Activated CD8-positive, alpha-beta memory T cell treated with anti-CD3 and anti-CD28 coated beads, Interleukin-2, amount 50 U/mL, for 48 hours (primary cell): ENCODE measurements at places on chromosomes 7 and 10.

DNA sequence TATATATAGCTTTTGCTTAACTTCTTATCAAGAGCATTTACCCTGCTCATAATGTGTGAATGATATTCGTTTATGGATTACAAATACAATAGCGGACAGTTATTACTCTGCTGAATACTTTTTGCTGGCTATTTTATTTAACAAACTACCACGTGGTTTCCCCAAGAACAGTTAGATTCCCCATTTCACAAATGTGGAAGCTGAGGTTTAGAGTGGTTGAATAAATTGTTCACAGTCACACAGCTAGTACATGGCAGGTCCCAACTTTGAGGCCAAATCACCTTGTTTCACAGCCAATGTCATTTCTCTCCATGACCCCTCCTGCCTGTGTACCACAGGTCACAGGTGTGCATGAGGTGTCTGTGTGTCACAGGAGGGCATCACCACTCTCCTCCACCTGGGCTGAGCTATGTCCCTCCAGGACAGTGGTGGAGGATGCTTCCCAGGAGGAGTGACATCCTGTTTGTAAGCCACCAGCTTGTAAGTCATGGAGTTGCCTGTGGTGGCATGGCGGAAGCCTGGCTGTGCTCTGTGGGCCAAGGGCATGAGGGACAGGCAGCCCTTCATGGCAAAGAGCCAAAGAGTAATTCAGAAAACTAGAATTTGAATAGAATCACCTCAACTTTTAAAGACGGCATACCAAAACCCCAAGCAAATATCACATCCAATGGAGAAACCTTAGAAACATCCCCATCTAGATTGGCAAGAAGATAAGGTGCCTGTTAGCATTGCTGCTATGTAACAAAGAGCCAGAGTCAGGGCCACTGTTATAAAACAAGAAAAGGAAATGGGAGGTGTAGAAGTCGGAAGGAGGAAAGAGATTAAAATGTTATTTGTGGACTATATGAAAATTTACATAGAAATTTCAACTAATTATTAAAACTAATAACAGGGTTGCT lies 51.9 kb downstream of the AOC1 start:
- no peak for DNase-seq

DNA sequence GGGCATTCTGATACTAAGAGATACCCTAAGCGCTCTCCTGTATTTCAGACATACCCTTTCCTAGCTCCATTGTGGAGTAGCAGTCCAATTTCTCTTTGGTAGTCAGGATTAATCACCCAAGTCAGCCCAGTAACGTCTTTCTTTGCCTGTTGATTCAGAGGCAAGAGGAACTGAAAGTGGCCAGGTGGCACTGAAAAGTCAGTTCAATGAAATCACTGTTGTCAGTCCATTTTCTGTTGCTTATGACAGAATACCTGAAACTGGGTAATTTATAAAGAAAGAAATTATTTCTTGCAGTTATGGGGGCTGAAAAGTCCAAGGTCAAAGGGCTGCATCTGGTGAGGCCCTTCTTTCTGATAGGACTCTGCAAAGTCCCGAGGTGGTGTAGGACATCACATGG lies 40.2 kb downstream of the ANKRD61 start:
- DNase-seq: no peak

GRCh38 chr7:92794831-92795230 lies 41.5 kb downstream of the CDK6 start:
- no peak for DNase-seq

GRCh38 chr10:101080933-101081931 lies 19.4 kb downstream of the KAZALD1 start:
- no peak for DNase-seq

- DNase-seq: no peak
Measured at GRCh38 chr7:116236020-116236630, 25.8 kb downstream of the TES start.

- DNase-seq: no peak
Measured at GRCh38 chr10:119713744-119714483, 11.9 kb upstream of the INPP5F start.

DNA sequence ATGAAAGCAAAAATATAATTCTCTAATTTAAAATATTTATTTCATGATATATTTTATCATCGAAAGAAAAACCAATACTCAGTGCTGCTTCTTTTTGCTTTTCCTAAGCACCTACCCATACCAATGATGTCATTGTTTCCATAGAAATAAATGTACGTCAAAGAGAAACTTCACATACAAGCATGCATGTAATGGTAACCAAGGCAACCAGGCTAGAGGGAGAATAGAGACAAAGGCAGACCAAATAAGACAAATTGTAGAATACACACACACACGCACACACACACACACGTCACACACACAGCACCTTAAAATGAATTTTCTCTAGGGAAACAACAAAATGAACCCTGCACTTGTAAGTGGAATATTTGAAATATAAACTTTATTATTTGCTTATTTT lies 75.5 kb downstream of the MACC1 start:
- DNase-seq: no peak

GRCh38 chr10:109894516-109894915 lies 28.8 kb downstream of the XPNPEP1 start:
- no peak for DNase-seq

- DNase-seq: peak; percentile 55
Measured at GRCh38 chr10:133139551-133140065, 20.4 kb upstream of the KNDC1 start.

DNA sequence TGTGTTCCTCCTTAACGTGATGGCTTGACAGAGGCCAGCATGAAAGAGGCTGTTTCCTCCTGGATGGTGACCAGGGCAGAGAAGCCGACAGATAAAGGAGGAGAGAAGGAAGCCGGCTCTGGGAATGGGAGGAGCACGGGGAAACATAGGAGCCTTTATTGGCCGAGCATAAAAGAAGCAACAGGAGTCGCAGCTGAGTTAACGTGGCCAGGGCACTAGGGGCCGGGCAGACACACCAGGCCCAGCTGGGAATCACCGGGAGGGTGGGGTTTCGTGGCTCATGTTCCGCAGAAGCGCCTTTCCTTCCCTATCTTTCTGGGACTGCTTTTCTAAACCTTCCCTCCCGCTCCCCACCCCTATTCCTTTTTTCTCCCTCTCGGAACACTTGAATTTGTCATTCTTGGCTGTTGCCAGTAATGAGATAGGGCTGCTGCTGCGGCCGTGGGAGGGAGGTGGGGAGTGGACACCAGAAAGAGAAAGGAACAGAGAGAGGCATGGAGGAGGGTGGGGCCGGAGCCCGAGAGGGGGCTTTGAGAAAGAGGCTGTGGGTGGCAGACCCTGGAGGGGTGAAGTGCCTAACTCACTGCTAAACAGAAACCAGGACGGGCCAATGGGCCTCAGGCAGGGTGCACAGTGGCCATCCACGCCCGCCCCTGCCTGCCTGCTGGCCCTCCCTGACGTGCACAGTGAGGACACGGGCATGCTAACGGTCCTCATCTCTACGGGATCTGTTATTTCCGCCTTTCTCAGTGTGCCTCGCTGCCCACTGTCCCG lies 65.2 kb downstream of the COL13A1 start:
- DNase-seq: no peak

GRCh38 chr7:100572949-100573675 lies 588 bp downstream of the SAP25 start:
- no peak for DNase-seq

GRCh38 chr10:121242741-121243608 lies 355.3 kb downstream of the FGFR2 start:
- no peak for DNase-seq

- DNase-seq: peak; percentile 77
Measured at GRCh38 chr10:1939016-1939415, 201.7 kb upstream of the ADARB2 start.

DNA sequence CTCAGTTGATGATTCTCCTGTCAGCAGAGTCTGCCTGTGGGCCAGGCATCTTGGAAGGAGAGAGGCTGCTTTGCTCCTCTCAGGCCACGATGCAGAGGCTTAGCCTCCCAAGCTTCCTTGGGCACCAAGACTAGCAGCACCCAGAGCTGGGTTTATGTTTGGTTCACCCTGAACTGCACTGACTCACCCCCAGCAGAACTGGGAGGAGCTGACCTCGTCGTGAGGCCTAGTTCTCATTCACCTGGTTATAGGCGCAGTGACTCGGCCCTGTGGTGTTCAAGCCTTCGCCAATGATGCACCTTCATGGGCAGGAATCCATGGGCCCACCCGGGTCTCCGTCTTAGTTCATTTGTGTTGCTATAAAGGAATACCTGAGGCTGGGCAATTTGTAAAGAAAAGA lies 122.0 kb upstream of the ZNF438 start:
- no peak for DNase-seq
